OCI-LY7 (cell line): ENCODE measurements at places on chromosomes 13 and 19. TPM values are rescaled to one million over a fixed set of nuclear protein-coding genes. Genes with fewer than 3 reads are reported as not detected.
A peak's percentile ranks its signal among the peaks of the same experiment; 100 is the strongest.

XAB2 gene
- total RNA-seq = 39.7 and 39.9 TPM in 2 replicates

DNA sequence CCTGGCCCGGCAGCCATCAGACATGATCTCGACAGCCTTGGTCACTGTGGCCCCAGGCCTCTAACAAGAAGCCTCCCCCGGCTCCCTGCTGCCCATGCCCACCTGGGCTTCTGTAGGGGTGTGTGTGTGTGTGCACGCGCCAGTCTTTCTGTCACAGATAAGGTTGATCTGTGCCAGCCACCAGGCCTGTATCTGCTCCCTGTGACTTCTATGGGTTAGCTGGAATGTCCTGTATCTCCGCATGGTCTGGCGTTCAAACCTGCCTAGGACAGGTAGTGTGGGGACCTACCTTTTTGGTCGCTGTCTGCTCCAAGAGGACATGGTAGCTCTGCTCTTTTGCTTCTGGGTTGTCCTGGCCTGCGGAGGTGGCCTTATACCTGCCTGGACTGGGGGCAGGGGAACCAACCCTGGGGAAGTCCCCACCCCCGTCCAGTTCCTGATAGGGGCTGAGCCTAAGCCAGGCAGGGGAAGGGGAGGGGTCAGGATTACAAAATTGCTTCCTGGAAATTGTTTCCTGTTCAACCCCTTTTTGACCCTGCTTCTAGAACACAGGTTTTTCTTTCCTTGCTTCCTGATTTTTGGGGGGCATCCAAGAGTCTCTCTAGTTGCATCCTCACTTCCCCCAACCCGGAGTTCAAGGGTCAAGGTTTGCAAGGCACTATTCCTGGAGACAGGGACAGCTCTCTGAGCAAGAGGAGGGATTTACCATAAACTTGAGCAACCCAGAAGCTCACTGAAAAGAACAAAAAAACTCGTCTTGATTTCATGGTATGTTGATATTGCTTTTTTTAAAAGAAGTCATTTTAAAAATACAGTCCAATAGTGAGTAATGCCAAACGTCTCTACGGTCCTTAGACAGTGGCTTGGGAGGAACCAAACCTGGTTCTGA is at the start of gene LRG1:
LRG1 (minus strand) TSS at position 344 of the 889 bp plus-strand sequence; CDS start at position 321, 23 bp downstream.
- peak; percentile 50 for DNase-seq

GRCh38 chr13:67168384-67168783 is 61.8 kb downstream of the PCDH9 start:
- no peak for DNase-seq

DNA sequence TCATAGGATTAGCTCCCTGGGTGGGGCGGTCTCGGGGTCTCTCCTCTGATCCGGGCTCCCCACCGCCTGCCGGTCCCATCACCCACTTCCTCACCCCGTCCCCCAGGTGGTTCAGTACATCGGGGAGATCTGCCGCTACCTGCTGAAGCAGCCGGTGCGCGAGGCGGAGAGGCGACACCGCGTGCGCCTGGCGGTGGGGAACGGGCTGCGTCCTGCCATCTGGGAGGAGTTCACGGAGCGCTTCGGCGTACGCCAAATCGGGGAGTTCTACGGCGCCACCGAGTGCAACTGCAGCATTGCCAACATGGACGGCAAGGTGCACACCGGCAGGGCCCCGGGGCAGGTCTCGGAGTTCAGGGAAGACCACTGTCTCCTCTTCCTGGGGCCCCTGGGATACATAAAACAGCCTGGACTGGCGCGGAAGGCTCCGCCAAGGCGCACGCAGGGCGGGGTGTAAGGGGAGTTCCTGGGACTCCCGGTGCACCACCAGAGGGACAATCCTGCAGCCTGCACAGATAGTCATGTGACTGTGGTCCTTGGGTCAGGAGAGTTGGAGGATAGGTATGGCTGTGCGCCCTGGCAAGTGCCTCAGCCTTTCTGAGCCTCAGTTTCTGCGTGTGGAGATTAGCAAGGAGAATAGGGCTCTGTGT is 14.2 kb upstream of the PGLS start:
- DNase-seq = no peak

DNA sequence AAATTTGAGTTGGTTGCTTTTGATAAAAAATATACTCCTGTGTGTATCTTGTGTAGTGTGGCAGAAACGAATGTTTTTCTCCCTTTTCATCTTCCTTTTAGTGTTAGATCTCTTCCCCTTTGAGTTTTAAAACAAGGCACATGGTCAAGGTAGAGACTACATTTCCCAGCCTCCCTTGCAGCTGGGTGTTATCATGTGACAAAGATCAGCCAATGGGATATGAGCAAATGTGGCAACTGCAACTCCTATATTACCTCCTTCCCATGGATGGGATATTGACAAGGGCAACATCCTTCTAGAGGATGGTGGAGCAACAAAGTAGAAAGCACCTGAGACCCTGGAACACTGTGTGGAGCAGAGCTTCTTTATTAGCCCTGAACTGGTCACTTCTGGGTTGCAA is 42.4 kb downstream of the ADGRE3 start:
- peak; percentile 84 for DNase-seq

GRCh38 chr13:50720861-50721671 is 122.4 kb downstream of the DLEU7 start:
- no peak for DNase-seq

SNRPD2 gene
- 518 and 523 TPM in 2 replicates for total RNA-seq

DNA sequence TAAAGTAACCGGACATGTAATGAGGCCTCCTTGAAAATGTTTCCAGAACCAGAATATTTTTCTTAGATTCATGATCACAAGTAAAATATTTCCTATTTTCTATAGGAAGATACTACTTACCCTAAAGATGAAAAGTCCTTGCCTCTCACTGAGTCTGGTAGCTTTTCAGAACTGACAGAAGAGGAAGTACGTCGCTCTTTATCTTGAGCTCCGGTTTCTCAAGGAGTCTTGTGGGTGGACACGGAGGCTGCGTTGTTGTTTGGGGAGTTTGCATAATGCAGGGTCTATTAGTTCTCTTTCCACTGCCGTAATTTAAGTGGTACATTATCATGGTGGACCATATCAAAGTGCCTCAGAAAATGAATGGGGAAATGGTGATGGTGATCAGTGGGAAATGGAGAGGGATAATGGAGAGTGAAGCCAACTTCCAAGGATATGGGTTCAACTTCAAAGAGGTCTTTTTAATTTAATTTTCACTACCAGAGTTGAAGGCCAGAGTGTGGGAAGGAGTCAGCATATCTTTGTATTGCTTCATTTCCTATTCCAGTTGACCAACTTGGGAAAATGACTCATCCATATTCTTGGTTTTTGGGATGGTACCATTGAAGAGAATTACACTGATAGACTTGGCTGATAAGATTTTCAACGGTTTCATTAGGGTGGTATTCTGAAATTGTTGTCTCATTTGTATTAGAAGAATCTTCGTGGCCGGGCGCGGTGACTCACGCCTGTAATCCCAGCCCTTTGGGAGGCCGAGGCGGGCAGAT is 23.4 kb downstream of the MBD3L2B start:
- DNase-seq = no peak
